Activated T-cell treated with anti-CD3 and anti-CD28 coated beads for 1 hour (primary cell): ENCODE measurements at places on chromosomes 4 and X.

DNA sequence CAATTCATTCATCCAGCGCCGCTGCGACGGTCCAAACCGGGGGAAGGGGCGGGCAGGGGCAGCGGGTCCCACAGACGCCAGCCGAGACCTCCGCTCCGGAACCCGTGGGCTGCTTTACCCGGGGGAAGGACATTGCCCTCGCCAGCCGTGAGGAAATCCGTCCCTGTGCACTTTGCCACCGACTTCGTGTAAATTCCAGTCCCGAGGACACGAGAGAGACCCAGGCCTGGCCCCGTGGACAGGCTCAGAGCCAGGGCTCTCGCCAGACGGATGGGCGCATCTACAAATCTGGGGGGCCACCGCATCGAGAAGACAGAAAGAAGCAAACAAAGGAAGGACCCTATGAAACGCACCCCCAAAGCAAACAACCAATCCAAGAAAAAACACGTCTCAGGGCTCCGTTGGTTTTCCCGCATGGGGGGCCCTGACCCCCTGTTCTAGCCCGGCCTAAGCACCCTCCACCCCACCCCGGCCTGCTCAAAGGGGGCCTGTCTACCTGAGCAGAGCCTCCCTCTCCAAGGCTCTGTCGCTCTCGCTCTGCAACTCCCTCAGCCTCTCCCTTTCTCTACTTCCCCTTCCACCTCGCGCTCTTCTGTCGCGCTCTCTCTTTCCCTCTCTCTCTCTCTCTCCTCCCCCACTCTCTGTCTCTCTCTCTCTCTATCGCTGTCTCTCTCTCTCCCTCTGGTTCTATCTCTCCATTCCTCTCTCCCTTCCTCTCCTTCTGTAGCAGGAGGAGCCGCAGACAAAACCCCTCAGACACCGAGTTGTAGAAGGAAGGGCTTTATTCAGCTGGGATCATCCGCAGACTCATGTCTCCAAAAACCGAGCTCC is 11.3 kb downstream of the FRG2 start:
- DNase-seq: no peak

DNA sequence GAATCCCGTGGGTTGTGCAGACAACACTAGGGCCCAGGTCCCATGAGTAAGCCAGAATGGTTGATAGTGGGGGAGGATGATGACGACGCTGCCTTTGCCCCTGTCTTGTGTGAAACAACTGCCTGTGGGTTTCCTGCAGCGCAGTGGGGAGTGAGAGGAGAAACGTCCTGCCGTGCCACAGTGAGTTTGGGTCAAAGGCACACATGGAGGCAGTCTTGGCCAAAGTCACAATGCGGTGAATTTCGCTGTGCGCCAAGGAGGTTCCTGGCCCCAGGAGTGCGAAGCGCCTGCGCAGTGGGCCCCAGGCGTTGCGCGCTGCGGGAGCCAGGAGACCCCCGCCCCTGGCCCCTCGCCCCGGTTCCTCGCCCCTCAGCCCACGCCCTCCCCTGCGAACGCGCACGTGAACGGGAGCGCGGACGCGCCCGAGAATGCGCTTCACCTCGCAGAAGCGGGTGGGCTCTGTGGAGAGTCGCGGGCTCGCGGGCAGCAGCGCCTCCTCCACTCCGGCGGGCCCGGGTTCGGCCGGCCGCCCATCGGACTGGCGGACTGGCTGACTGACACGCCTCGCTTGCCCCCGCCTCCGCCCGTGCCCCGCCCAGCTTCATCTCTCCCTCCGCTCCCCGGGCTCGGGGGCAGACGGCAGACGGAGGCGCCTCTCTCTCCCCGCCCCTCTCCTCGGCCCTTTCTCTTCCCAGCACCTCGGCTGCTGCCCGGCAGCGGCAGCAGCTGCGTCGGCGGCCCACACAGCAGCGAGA is at the start of gene NUDT10:
Gene NUDT10 (plus strand): TSS at position 635 of the 755 bp plus-strand sequence. CDS start 144 bp downstream, outside the sequence.
- peak; percentile 1 for DNase-seq

- DNase-seq: no peak
Measured at GRCh38 chrX:106300239-106300638, 132.1 kb downstream of the PWWP3B start.

GRCh38 chr4:13541720-13542576 is 2.4 kb downstream of the NKX3-2 start:
- no peak for DNase-seq

DNA sequence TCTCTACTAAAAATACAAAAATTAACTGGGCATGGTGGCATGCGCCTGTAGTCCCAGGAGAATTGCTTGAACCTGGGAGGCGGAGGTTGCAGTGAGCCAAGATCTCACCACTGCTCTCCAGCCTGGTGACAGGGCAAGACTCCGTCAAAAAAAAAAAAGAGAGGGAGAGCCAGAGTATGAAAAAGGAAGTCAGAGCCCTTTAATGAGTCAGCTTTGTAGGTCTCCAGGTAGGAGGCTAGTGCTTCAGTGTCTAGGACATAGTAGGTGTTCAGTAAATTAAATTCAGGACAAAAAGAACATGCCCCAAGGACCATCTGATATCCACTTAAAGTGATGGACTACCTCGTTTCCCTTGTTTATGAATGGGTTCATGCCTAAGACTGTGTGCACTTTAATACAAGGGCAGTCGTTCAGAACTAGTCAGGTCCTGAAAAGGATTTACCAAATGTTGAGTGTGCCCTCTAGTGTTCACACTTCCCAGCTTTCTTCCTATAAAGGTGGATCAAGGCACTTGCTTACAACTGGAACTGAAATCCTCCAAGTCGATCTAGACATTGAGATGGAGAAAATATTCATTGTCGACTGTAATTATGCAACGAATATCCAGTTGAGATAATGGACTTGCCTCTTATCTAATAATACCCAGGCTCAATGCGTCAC is 29.0 kb downstream of the F9 start:
- DNase-seq: no peak

DNA sequence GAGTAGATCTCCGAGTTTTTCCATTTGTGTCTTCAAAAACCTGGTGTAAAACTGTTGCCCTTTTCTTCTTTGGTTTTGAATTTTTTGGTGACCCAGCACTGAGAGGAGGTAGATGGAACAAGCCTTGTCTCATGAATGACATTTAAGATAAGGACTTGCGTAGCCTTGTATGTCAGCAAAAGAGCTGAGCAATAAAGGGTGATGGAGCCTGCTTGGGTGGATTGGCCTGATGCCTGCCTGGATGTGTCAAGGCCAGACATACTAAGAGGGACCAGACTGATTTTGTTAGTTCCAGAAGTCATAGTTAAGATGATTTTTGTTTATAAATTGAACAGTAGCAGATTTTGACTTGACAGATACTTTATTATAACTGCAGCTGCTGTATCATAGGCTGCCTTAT is 134.9 kb downstream of the POLA1 start:
- no peak for DNase-seq

- DNase-seq: no peak
Measured at GRCh38 chr4:128471576-128471975, 184.0 kb upstream of the PGRMC2 start.

- DNase-seq: no peak
Measured at GRCh38 chr4:47490550-47490949, 5.5 kb downstream of the ATP10D start.

DNA sequence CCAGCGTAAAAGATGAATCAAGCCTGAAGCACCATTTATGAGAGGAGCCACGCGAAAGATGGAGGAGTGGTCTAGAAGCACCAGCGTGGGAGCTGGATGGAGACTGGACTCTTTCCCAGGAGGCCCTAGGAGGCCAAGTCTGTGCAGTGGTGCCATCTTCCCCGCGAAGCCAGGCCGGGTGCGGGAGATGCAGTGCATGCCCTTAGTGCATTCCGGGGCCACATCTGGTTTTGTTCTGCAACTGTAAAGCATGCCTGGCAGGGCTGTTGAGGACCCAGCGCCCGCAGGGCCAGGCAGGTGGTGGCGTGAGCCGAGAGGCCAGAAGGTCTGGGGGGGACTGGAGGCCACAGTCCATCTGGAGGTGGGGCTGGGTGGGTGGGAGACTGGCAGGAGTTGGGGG is 78.6 kb upstream of the ADRA2C start:
- DNase-seq: no peak
